Sciatic nerve (tissue), 2 donors: ENCODE measurements at places on chromosomes 1 and 21.

- no peak for DNase-seq
Measured at GRCh38 chr1:177228693-177229065, 57.9 kb downstream of the BRINP2 start.

DNA sequence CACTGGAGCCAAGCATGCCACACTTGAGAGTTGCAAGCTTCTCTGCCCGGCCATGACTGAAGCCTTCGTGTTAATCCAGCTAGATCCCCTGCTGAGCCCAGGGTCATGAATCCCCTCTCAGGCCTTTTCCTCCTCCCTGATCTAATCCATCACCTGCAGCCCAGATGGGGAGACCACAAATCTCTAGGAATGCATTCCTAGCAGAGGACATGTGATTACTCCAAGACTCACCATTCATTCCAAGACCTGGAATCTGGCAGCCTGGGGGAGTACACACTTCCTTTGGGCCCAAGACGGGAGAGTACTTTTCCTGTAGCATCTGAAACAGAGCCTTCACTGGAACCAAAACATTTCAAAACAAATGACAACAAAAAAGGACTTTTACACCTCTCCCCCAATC lies 269.3 kb upstream of the NFIA start:
- DNase-seq: no peak

DNA sequence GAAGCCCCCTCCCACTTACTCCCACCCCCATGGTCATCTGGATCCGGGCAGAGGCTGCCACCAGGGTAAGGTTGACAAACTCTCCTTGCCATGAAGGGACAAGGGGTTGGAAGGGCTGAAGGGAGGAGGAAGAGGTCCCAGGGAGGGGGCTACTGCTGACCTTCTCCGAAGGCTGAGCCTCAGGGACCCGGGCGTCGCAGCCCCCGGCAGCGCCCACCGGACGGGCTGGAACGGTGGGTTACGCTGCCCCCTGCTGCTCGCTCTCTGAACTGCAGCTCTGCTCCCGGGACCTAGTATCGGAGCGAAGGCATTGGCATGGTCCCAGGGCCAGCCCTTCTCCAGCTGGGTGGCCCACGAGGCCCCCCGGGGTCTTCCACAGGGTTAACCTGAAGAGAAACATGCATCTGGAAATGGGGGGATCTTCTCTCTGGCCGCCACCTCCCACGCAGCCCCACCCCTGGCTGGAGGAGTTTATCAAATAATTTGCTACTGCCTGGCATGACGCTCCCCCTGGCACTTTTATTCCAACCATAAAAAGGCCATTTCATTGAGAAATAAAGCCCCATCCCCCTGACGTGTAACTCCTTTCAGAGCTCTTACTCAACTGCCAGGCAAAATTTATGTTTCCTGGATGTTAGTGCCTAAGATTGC lies 70.4 kb upstream of the TARDBP start:
- DNase-seq: peak; percentile 77

DNA sequence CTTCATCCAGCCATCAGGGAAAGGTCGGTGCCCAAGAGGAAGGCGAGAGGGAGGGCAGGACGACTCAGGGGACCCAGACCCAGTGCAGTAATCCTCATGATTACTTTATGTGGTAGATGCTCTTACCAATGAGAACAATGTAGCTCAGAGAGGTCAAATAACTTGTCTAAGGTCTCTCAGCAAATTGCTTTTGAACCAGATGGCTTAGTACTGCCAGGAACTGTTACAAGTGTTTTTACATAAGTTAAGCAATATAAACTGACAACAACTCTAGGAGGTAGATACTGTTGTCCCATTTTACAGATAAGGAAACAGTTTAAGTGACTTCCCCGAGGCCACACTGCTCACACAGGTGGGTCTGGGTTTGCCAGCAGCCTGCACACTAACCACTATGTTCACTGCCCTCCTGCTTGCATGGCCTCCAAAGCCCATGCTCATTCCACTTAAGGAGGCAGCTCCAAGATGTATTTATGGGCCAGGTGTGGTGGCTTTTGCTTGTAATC lies 111.7 kb downstream of the LACTBL1 start:
- DNase-seq: no peak

DNA sequence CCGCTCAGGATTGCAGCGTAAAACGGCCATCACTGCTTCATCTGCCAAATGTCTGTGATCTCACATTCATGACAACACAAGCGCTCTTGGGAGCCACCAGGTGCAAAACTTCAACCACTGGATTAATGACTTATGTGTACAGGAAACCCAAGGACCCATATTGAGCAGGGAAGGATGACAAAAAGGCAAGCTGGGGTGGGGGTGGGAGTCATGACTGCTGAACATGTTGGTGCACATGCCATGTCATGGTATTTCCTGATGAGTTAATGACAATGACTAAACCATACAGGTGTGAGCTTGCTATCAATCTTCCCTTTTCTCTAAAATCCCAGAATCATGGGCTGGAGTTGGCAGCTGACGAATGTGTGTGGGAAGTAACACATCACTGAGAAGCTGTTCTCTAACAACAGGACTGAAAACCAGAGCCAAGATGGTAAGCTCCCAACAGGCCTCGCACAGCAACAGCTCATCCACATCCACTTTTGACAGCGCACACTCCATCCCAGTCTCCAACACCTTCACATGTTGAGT lies 3.1 kb upstream of the SH2D5 start:
- DNase-seq: peak; percentile 33

GRCh38 chr1:53945433-53946251 lies at the start of gene IFT25:
IFT25 (minus strand) TSS chr1:53945699; CDS start chr1:53940082, 5,617 bp downstream.
- DNase-seq: peak; percentile 100

DNA sequence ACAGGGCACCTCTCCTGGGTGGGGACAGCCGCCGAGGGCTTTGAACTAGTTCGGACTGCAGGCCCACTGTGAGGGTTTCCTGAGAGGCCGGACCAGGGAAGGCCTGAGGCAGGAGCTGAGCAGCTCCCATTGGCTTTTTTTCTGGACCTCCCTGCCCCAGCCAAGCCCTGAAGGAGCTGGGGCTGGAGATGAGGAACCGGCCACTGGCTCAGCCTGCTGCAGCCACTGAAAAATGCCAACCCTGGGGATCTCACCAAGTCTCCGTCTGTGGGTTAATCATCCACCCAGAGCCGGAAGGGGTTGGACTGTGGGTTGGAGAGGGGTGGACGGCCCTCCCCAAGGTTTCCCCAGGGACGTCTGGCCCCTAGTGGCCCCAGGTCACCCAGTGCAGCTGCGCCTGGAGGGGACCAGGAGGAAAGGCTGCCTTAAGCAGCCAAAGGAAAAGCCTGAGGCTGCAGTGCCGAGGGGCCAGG lies 2.5 kb downstream of the VWA1 start:
- no peak for DNase-seq

GRCh38 chr1:37951041-37951782 lies 4.4 kb upstream of the INPP5B start:
- DNase-seq: no peak

GRCh38 chr1:207336559-207337467 lies 15.3 kb downstream of the CD55 start:
- DNase-seq: no peak

- no peak for DNase-seq
Measured at GRCh38 chr1:24508911-24509310, 6.3 kb downstream of the RCAN3 start.

DNA sequence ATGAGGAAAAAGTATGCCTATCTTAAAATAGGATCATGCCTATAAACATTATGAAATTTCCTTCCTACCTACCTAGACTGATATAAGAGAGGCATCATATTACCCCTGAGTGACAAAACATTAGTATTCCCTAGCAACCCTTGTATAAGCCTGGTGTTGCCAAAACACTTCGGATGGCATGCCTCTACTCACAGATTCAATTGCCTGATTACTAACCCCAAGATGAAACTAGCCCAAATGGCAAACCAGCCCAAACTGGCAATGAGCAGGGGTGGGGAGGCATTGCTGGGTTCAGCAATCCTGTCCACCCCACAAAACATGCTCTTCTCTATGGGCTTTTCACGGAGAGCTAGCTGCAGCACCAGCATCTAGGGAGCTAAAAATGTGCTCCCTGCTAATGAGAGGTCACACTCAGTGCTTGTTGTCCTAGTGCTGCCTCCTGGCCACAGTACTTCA lies 13.9 kb downstream of the PALMD start:
- no peak for DNase-seq

DNA sequence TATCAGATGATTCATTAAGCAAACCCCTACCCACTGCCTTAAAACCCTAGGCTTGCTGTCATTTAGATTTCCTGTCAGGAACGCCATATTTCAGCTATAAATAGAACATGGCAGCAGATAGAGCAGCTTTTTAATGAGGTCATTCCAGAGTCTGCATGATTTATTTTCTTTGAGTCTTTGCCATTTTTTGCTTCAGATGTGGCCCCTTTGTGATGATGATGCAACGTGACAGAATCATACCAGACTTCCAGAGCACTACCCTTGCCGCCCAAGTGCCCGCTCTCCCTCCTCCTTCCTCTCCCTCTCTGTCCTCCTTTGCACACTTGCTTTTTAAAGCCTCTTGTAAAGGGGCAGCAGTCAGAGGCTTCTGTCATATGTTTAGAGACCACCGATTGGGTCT lies 55.5 kb upstream of the TRIM67 start:
- no peak for DNase-seq

GRCh38 chr1:156704930-156705320 lies 458 bp downstream of the CRABP2 start:
- peak; percentile 80 for DNase-seq

DNA sequence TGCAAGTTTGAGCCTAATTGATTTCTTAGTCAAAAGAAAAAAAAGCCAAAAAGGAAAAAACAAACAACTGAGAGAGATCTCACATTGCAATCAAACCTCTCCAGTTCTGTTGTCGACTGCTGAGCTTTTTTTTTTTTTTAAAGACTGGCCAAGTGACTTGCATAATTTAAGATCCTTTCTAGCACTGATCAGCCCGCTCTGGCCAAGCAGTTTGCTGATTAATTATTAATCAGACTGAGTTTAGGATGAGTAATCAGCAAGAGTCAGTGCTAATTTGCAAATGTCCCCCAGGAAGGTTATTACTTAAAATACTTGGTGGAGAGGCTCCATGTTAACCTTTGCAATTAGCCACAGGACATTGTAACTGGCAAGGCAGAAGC lies 39.3 kb downstream of the HMGB4 start:
- no peak for DNase-seq

DNA sequence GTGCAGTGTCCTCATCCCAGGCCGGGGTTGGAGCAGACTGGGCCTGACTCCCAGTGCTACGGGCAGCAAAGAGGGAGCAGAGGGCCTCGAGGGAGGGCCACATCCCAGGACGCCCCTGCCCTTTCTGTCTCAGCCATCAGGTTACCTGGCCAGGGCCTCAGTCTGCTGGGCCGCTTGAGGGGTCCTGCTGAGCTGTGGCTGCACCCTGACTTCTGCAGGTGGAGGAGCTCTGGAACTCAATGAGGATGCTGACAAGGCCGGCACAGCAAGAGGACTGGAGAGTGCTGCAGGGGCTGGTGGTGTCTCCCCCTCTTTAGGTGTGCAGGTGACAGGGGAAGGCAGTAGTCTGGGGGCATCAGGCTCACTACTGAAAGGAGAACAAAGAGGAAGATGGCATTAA lies 3.3 kb downstream of the ZNF692 start:
- peak; percentile 51 for DNase-seq

DNA sequence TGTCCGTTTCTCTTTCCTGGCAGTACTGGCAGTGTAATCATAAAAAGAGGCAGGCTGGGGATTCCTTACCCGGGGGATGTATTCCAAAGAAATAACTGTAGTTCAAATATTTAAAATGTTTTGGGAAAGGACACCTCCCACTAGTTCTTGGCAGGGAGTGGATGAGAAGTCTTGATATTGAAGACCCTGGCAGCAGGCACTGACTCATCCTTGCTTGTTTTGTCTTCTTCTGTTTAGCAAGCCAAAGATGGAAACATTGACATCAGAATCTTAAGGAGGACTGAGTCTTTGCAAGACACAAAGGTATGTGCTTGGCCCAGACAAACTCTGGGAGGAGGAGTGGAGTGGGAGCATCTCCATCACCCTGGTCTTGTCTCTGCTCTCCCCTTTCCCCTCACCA lies 639 bp downstream of the IL20 start:
- no peak for DNase-seq

GRCh38 chr1:150553392-150554085 lies 4.3 kb downstream of the ADAMTSL4 start:
- DNase-seq: no peak

DNA sequence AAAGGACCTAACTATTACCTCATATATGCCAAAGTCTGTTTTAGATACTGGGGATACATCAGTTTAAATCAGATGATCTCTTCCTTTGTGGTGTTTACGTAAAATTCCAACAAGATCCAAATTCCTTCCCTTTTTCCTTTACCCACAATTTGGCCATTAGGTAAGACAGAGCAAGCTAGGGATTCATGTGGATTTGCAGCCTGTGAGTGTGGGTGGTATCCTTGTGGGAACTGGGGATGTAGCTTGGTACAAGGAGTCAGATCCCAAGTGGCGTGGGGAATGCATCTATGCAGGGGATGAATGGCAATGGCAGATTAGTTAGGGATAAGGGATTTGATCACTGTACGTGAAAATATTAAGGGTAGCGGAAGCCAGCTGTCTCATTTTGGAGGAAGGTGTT lies 9.8 kb upstream of the STRIP1 start:
- no peak for DNase-seq
